ENCODE measurements at places on chromosomes 1 and 21. TPM values are rescaled to one million over a fixed set of nuclear protein-coding genes. Genes with fewer than 3 reads are reported as not detected.

Gene FCRLB
- total RNA-seq = 0.62 TPM

Gene CPLANE2
- total RNA-seq = 3.9 TPM

Gene CD2
- not detected for total RNA-seq

Gene PAPPA2
- not detected for total RNA-seq

Gene GPR25
- total RNA-seq = not detected

Gene CAPN8
- not detected for total RNA-seq

Gene HRNR
- total RNA-seq = not detected

Gene DYNLT5
- 12.5 TPM for total RNA-seq

Gene GRHL3
- total RNA-seq = not detected

Gene IL10
- not detected for total RNA-seq

Gene SLC26A9
- total RNA-seq = 0.12 TPM

Gene OR2AK2
- not detected for total RNA-seq

Gene UMODL1
- total RNA-seq = not detected

Gene LIN28A
- not detected for total RNA-seq

Gene COL6A2
- total RNA-seq = 6.1 TPM

Gene CYP4A11
- not detected for total RNA-seq

Gene MTX1
- 53.0 TPM for total RNA-seq

Gene KCNA3
- total RNA-seq = not detected

Gene SV2A
- 5.4 TPM for total RNA-seq

Gene GCSAML
- not detected for total RNA-seq

Gene ESPN
- 2.2 TPM for total RNA-seq

Gene NBPF4
- not detected for total RNA-seq

Gene LCA5L
- total RNA-seq = 1.0 TPM

Gene CCDC27
- total RNA-seq = not detected

Gene IRF2BP2
- total RNA-seq = 109 TPM

Gene ZNF593OS
- not detected for total RNA-seq

Gene ATP1A2
- not detected for total RNA-seq

Gene GJB5
- not detected for total RNA-seq

Gene SETD4
- total RNA-seq = 19.6 TPM

Gene SFT2D2
- 63.8 TPM for total RNA-seq

Gene CLDN19
- total RNA-seq = not detected

Gene KLHDC8A
- total RNA-seq = not detected

Gene SLFNL1
- total RNA-seq = 0.39 TPM

Gene TMOD4
- total RNA-seq = 1.4 TPM

Gene NR1I3
- not detected for total RNA-seq

Gene SMCP
- total RNA-seq = not detected

Gene EXTL1
- total RNA-seq = not detected

Gene PCP4L1
- total RNA-seq = not detected

Gene HUNK
- total RNA-seq = not detected

All from endothelial cell of umbilical vein (primary cell).